ENCODE measurements at places on chromosomes 5 and 9.

- DNase-seq: no peak
Measured at GRCh38 chr9:35599763-35600604, 5.1 kb upstream of the TESK1 start.

DNA sequence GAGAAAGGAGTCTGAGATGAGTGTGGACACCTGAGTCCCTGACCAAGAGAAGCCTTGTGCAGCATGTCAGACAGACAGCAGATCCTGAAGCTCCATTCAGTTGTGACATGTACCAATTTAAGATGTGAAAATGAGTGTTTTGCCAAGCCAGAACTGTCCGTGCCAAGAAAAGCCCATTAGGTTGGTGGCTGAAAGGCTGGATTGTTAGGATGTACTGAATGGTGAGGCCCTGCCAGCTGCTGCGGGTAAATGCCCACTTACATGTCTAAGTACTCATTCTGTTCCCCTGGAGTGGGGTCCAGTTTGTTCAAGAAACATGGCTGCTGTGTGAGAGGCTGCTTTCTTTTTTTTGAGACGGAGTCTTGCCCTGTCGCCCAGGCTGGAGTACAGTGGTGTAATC, 14.6 kb downstream of the DAPK1 start:
- DNase-seq: no peak

DNA sequence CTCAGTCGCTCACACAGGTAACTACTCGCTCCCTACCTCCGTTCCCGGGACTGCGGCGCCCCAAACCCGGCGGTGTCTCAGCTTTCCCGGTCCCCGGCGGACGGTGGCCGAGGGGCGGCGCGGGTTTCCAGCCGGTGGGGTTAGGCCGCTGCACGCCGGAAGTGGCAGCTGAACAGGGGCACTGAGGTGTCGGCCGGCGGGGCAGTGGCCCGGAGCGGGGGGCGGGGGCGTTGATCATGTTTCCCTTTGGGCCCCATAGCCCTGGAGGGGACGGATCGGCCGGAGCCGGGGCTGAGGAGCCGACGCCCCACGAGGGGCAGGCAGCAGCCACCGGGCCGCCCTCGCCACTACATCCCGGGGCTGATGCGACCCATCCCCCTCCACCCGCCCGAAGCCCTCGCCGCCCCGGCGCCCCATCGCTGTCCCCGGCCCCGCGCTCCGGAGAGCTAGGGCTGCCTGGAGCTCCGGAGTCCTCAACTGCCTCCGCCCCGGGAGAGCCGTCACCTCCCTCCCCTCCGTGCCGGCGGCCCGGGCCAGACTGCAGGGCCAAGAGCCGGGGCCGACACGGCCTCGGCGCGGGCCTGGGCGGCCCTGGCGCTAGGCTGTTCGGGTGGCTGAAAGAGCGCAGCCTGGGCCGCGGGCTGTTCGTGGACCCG, at the start of gene DCAF10:
Gene DCAF10 (plus strand): TSS at position 167 of the 656 bp plus-strand sequence. CDS start 70 bp downstream, at position 237.
- DNase-seq: peak; percentile 82

- no peak for DNase-seq
Measured at GRCh38 chr5:14138608-14139540, 4.3 kb upstream of the TRIO start.

DNA sequence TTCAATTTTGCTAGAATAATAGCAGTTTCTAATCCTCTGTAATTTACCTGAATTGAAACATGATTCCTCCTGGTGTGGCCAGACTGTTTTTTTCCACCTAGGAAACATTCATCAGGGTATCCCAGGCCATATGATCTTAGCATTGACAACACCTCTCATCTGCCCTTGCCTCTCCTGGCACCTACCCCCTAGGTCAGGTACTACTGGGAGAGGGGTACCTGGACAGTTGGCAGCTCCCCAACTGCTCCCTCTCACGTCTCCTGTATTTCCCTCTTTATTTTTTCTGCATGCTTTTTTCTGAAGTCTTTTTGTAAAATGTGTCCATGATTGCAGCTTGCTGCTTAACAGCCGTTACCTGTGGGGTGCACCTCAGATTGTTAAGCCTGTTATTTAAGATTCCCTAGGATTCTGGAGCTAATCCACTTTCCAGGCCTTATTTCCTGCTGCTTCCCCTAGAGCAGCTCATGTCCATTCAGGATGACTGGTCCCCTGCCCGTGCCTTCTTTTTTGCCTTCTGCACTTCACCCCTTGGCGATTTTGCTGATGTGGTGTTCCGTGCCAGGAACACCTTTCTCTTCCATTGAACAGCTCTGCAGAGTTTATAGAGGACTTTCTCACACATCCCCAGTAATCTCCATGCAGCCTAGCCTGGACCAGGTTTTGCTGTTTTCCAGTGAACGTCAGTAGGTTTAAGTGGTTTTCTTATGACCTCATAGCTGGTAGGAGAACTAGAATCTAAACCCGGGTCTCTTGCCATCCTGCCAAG, 33.6 kb downstream of the SNX30 start:
- no peak for DNase-seq

DNA sequence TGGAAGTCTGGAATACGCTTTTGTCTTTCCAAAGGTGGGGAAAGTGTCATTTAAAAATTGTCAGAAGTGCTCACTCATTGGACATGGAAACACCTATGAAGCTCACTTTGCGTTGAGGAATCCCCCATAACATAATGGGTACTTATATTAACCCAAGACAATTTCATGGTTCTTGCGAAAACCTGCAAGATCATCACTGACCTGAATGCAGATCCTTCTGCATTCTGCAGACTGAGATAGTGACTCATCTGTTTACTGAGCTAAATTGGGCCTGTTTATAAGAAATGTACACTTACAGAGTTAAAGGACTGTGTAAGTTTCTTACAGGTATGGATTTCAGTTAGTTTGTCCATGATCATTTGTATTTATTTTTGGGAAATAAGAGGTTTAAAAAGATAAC, 153.0 kb downstream of the HMHB1 start:
- no peak for DNase-seq

All from effector CD4-positive, alpha-beta T cell (primary cell).